Stomach (tissue), 19 donors: ENCODE measurements at places on chromosomes 16 and 17.

- DNase-seq: no peak
Observed at GRCh38 chr16:55588799-55589198, 22.3 kb downstream of the CAPNS2 start.

GRCh38 chr17:83196024-83196365, 116.6 kb downstream of the METRNL start:
- no peak for DNase-seq

GRCh38 chr16:11528053-11528452, 58.7 kb downstream of the LITAF start:
- no peak for DNase-seq

- peak; percentile 81 for DNase-seq
Observed at GRCh38 chr17:51118330-51119195, 2.1 kb downstream of the SPAG9 start.

DNA sequence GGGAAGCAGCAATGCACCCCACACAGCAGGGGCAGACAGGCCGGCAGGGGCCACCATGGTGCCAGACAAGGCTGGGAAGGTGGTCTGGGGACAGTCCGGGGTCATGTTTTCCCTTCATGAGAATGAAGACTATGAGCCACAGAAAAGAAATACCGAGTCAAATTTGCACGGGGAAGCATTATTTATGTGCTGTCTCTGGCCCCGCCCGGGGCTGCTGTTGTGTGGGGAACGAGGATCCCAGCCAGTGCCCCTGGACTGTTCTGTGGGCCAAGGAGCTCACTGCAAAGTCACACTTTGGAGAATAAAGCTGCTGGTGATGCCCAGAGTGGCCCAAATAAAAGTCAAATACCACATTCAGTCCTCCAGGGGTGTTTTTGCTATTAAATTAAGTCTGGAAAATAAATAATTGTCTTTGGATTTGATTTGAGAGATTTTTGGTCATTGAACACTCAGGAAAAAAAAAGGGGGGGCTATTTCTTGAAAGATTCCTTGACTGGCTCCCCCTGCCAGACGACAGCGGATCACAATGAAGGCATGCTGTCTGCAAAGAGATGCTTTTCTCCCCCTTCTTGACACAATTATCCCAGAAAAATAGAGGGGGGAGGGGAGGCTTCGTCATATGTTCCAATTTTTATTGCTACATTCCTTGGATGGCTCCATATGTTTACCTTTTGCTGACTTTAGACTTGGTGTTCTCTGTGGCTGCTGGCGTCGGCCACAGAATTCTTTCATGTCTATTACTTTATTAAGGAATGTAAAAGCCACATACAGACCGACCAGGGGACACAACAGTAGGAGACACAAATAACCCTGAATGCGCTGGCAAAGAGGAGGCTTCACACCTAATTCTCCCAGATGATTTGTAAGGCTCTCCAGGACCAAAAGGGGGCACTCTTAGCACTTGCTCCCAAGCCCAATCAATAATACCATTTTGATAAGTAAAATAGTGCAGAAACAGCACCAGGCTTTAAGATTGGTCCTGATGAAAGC, 27.1 kb upstream of the ANKFN1 start:
- DNase-seq: no peak

- DNase-seq: no peak
Observed at GRCh38 chr17:64200080-64201032, 62.7 kb downstream of the TEX2 start.

GRCh38 chr17:56510554-56511342, 82.8 kb upstream of the NOG start:
- DNase-seq: no peak

GRCh38 chr17:19724501-19725420, 8.4 kb upstream of the SLC47A2 start:
- peak; percentile 68 for DNase-seq

- no peak for DNase-seq
Observed at GRCh38 chr17:83201206-83202001, 122.0 kb downstream of the METRNL start.

GRCh38 chr17:52383493-52384100, 225.1 kb upstream of the CA10 start:
- DNase-seq: peak; percentile 71

DNA sequence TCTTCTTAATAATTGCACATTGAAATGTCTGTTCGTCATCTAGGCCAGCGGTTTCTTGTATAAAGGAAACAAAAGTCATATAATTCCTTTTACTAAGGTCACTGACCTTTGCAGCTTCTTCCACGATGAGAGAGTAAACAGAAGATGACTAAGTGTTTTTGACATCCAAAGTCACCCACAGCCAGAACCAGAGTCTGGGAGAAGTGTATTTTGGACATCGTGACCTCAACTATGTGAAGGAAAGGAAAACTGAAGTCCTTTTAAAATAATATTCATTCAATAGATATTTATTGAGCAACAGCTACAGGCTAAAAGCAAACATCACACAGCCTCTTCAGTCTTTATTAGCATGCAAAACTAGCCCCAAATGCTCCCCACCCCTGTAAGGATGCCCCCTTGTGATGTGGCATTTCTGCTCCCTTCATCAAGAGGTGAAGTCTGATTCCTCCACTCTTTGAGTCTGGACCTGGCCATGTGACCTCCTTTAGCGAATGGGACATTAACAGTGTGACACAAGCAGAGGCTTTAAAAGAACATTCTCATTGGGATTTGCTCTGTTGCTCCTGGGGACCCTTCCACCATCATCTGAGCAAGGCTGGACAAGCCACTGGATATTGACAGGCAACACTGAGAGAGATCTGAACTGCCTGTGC, 8.1 kb upstream of the PMP22 start:
- DNase-seq: no peak

- DNase-seq: no peak
Observed at GRCh38 chr16:57127836-57128235, 35.5 kb downstream of the CPNE2 start.

- DNase-seq: no peak
Observed at GRCh38 chr17:31680126-31680525, 178.9 kb downstream of the COPRS start.

DNA sequence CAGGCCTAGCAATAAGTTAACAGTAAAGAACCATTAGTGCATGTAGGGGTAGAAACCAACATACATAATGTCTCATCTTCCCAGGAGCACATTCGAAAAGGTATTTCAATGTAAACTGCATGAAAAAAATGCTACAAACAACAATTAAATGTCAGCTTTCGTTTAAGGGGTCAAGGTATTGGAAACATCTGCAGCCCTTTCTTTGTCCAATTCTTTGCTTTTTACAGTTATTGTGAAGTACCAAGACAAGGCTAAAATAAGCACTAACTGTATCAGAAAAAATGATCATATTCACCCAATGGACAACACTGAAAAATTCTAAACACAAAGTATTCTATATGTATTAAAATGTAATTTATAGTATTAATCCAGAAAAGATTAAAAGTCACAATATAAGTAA, 37.9 kb downstream of the GPATCH8 start:
- no peak for DNase-seq

GRCh38 chr17:48237456-48237855, 129.9 kb downstream of the SNX11 start:
- no peak for DNase-seq

GRCh38 chr17:75587675-75588595, at the start of gene MYO15B:
Gene MYO15B, plus strand, starts transcription at chr17:75587800. Its CDS starts 258 bp downstream, at chr17:75588058.
- peak; percentile 90 for DNase-seq

- no peak for DNase-seq
Observed at GRCh38 chr16:22815863-22816262, 1.9 kb downstream of the HS3ST2 start.

DNA sequence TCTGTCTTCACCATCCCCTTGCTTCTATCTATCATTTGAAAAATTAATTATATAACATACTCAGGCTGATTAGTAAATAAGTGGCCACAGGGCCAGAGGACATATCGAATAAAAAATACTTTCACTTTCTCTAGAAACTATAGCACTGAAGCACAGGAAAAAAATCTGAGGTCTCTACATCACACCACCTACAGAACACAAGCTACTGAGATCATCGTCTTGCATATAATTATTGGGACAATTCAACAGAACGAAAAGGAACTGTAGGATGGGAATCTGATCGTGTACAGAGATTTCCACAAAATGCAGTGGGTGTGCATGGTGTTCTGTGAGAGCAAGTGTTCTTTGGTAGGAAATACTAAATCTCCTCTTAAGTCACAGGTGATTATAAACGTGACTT, 289.6 kb upstream of the ERCC4 start:
- DNase-seq: no peak

GRCh38 chr17:40316571-40317344, 7.8 kb downstream of the RARA start:
- DNase-seq: peak; percentile 93

DNA sequence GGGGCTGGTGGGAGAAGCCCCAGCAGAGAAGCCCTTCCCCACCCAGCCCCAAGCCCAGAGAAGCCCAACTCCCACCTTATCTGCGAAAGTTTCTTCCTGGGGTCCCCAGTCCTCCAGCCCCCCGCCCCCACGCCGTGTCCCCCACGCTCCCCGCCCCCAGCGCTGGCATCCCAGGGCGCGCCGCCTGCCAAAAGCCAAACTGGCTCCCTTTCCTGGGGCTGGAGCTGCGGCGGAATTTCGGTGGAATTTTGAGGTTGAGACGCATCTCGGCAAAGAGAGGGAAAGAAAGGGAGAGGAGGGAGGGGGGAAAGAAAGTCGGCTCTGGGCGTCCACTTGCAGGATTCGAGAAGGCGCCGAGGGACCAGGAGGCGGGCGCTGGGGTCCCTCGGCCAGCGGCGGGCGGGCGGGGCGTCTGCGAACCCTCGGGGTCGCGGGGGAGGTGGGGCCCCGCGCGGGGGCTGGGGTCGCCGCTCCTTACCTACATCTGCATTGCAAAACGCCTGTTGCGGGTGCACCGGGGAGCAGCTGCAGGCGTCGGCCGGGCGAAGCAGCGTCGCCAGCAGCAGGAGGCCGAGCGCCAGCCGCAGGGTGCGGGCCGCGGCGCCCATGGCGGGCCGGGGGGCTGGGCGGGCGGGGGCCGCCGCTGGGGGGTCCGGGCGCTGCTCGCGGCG, 571 bp downstream of the TIMP2 start:
- DNase-seq: peak; percentile 68

GRCh38 chr16:24969071-24969470, 46.1 kb downstream of the ARHGAP17 start:
- no peak for DNase-seq

GRCh38 chr16:78705694-78706093, 606.2 kb downstream of the WWOX start:
- DNase-seq: no peak

- DNase-seq: no peak
Observed at GRCh38 chr17:29591146-29591736, 1.7 kb upstream of the ANKRD13B start.

- no peak for DNase-seq
Observed at GRCh38 chr17:72390675-72391508, 270.1 kb downstream of the SOX9 start.

GRCh38 chr17:44745301-44745700, 13.5 kb upstream of the ADAM11 start:
- no peak for DNase-seq
